Central memory CD4-positive, alpha-beta T cell (primary cell): ENCODE measurements at places on chromosomes 7 and 10.
A peak's percentile ranks its signal among the peaks of the same experiment; 100 is the strongest.

- DNase-seq = no peak
These were observed 368.1 kb downstream of the CXCL12 start for GRCh38 chr10:44016589-44017482.

DNA sequence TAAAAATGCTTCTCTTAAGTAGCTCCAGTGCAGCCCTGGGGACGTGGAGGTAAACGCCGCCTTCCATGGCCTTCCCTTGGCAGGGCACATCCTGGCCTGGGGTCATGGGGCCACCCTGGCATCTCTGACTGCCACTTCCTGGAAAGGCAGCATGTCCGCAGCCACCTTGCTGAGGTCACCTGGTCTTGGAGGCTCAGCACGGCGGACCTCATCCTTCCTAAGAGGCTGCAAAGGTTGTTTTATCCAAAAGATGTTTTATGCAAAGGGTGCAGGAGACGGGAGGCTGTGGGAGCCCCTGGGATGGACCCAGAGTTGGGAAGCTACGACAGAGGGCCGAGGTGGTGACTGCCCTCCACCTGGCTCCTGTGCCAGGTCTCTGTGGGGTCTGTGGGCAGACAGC, 106.0 kb downstream of the TCERG1L start:
- no peak for DNase-seq

GRCh38 chr7:112537822-112538387, 57.1 kb downstream of the LSMEM1 start:
- DNase-seq = no peak

DNA sequence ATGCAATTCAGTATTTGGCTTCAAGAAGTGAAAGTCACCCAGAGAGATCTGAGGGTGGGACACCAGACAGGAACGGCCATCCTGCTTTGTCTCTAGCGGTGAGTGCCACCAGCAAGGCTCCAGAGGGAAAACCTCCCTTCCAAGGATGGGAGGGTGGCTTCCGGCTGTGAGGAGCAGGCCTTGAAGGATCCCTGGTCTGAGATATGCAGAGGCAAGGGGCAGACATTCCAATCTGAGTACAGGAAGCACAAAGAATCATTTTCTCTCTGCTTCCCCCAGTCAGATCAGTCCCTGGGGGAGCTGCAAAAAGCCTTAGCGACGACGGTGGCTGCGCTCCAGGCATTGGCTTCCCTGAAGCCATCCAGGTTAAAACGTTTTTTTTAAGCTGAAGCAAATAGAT, 167.4 kb downstream of the TEX36 start:
- no peak for DNase-seq

GRCh38 chr10:74743401-74743800, 83.0 kb upstream of the KAT6B start:
- no peak for DNase-seq

DNA sequence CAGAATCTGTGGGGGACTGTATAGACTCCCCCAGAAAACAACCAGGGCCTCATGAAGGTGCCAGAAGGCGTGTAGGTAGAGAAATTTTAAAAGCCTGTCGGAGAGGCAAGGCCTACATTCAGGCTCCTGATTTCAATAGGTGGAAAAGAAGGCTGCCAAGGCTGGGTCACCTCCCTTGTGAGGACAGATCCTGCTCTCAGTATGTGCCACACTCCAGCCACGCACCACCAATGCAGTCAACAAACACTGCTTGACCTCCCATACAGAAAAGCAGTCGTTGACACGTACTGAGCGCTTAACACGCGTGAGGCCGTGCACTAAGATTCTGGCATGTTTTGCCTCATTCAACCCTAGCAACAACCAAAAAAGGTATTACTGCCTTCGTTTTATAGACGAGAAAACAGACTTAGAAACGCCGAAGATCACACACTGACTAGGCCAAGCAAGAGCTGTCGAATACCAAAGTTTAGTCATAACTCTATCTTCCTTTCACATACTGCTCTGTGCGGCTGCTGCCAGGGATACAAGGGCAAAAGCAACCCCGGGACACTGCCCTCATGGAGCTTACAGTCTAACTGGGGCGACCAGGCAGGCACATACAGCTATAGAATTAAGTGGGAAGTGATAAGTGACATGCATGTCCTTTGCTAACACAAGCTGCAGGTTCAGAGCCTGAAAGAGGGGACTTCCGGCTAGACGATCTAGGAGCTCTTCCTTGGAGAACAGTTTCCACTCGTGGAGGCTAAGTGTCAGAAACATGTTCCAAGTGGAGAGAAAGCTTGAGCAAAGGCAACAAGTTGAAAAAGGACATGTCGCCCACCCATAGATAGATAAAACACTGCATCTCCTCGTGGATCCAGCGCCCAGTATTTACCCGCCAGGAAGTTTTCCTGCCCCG, 797 bp upstream of the NKX2-3 start:
- DNase-seq = no peak

DNA sequence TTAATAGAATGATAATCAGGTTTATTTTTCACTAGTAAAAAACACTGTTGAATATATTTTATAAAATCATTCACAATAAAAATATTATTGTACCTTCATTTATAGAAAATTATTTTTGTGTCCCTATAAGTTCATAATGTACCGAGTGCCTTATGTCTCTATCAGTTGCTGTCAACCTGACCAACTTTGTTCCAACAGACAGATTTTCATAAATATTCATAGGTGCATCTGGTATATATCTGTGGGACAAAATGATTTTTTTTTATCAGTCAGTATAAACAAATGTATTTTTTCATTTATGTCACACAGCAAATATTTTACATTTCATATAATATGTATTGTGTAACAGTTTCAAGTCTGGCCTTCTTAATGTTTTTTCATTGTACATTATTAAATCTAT, 195.9 kb downstream of the HGF start:
- no peak for DNase-seq

DNA sequence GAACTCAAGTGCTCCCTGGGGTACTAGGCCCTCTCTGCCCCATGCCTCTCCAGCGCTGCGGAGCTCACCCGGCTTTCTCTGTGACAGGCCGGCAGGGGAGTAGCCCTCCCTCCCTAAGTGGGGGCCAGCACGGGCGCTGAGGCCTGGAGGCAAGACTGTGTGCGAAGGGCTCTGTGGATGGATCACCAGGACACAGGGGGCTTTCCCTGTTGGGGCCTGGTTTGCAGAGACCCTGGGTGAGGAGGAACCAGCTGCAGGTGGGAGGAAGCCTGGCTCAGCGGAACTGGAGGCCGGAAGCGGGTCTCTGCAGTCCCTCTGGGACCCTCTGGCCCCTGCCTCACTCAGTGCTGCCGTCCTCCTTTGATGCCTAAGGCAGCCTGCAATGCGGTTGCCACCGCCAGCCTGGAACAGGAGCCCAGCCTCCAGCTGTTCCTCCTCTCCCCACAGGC, 106.0 kb downstream of the CYTH3 start:
- no peak for DNase-seq

DNA sequence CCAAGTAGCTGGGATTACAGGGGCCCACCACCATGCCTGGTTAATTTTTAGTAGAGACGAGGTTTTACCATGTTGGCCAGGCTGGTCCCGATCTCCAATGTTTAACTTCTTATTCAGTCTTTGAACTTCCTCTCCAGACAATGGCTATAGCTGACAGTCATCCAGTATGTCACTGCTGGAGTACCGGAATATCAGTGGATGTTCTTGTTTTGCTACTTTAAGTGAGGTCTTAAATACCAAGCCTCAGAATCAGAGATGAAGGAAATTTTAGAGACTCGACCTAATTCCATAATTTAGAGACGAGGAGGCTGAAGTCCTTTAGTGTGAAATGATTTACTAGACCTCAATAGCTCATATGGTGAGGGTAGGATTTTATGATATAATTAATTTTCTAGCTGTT, 294.8 kb upstream of the KLF6 start:
- no peak for DNase-seq

GRCh38 chr7:96674565-96674964, 35.1 kb downstream of the SEM1 start:
- DNase-seq = no peak

GRCh38 chr10:55263327-55263726, 462.3 kb upstream of the PCDH15 start:
- DNase-seq = no peak

- DNase-seq = no peak
These were observed 85.4 kb upstream of the GSDME start for GRCh38 chr7:24842449-24843241.

GRCh38 chr10:69802424-69803161, 887 bp downstream of the COL13A1 start:
- no peak for DNase-seq

DNA sequence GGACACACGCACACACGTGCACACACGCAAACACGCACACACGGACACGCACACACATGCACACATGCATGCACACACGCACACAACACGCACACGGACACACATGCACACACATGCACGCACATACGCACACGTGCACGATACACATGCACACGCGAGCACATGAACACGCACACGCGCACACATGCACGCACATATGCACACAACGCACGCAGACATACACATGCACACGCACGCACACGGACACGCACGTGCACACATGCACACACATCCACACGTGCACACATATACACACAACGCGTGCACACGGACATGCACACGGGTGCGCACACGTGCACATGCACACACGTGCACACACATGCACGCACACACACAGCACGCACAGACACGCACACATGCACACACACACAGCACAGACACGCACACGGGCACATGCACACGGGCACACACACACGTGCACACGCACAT, 17.3 kb upstream of the GPER1 start:
- DNase-seq = no peak

- DNase-seq = no peak
These were observed 99.8 kb downstream of the ATE1 start for GRCh38 chr10:121828045-121828444.

DNA sequence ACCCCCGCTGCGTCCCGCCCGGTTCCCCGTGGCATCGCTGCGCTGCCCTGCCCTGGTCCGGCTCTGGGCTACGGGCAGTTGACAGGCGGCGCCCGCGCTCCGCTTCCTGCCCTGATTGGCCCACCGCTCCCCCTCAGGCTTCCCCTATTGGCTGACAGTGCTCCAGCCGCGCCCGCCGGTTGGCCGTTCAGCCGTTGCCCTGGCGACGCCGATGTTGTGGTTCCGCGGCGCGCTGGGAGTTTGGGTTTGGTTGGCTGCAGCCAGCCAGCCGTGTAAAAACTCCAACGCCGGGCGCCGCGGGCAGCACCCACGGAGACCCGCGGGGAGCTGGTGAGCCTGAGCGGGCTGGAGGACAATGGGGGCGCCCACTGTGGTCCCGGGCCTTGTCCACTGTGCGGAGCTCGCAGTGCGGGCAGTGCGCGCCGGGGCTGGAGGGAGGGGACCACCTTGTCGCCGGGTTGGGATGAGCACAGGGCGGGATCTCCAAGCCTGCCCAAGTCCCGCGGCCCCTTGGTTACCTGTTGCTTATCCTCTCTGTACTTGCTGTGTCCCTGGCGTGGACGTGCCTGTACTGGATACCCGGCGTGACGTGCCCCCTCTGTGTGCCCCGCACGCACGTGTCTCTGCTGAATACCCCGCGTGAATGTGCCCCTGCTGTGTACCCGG, at the start of gene C7orf57:
C7orf57 (plus strand) TSS at position 243 of the 666 bp plus-strand sequence. CDS start 766 bp downstream, outside the sequence.
- DNase-seq = peak; percentile 89

- no peak for DNase-seq
These were observed 79.6 kb downstream of the SH3PXD2A start for GRCh38 chr10:103775776-103776175.

DNA sequence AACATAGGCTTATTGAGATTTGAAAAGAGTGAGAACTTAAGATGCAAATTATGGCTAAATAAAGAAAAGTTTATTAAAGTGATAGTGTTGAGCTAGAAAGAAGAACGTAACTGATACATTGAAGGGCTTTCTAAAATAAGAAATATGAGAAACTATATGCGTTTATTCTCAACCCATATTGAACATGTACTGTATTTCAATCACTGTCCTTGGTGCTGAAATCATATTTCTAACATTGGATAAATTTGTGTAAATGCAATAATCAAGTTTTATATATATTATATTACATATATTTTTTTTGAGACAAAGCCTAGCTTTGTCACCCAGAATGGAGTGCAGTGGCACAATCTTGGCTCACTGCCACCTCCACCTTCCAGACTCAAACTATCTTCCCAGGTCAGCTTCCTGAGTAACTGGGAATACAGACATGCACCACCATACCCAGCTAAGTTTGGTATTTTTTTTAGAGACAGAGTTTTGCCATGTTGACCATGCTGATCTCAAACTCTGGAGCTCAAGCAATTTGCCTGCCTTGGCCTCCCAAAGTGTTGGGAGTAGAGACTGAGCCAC, 1065.8 kb downstream of the REEP3 start:
- DNase-seq = no peak

DNA sequence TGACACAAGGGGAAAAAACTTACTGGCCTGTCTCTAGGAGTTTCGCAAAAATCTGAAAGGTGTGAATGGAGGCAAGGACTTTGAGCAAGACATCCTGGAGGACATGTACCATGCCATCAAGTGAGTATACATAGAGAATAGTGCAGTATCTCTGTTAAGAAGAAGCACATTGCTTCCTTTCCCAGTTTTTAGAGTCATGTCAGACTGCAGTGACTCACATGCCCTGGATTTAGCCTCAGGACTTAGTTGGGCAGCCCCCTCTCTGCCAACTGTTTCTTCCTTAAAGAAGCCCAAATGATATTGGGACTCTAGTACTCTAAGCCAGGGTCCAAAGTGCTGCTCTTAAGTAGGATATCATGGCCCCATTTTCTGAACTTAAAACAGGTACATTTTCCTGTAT, 28.1 kb upstream of the NFKB2 start:
- no peak for DNase-seq

DNA sequence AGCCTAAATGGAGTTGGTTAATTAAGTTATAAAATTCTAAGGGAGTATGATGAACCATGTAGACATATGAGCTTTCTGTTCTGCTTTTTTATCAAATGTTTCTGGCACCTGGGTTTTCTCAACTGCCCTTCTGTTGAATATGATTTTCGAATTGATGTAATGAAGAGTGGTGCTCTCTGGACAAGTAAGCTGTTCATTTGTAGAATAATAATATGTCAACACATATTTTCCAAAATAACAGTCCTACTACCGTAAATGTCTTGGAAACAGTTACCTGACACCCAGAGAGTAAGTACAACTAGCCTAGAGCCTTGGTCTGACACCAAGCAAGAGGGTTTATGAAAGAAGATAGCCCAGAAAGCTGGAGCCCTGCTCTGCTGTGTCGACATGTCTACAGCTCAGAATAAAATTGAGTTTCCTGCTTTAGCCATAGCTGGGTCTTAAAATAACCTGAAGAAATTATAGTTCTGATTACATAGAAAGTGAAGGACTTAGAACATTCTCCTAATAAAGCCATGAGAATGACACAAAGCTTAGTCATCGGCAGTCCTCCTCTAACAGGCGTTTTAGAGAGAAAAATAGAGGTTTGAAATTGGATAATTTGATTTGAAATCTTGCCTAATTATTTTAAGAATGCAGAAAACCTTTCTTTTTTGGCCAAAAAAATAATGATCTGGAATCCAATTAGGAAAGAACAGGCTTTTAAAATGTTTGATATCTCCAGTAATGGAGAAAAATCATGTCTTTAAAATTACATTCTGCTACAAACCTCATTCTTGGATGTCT, 25.1 kb downstream of the HDAC9 start:
- no peak for DNase-seq

GRCh38 chr10:52609626-52610240, 162.9 kb downstream of the MBL2 start:
- DNase-seq = no peak
